ENCODE measurements at places on chromosomes 7 and 10. TPM values are rescaled to one million over a fixed set of nuclear protein-coding genes. Genes with fewer than 3 reads are reported as not detected.

The HMX2 gene
- total RNA-seq: not detected

The PRSS37 gene
- not detected for total RNA-seq

The NUTM2A gene
- 0.20 TPM for total RNA-seq

The CALY gene
- not detected for total RNA-seq

Measured in subcutaneous preadipocyte (primary cell).